Stimulated activated CD4-positive, alpha-beta T cell treated with anti-CD3 and anti-CD28 coated beads, Interleukin-15, amount 100 ng/mL, for 1 hour (primary cell): ENCODE measurements at places on chromosomes 4 and X.

DNA sequence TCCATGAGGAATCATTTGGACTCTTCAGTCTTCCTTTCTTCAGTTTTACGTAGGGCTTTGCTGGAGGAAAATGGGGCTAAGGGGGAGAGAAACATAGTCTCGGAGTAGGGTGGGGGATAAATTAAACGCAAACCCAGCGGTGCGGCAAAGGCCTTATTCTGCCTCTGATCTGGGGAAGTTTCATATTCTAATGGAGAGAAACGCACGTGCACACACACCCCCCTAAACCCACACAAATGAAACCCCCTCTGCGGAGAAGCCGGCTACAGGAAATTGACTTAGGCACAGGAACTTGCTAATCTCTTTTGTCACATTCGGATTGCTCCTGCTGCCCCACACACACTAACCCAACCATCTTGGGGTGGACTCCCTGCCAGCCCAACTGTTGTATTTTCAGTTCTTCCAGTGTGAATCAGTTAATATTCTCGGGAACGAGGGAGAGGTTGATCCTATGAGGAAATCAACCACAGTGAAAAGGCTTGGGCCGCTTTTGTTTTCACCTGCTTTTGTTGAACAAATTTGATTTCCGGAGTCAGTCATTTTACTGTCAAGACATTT is at the start of gene RHOH:
RHOH (plus strand) TSS at position 308 of the 558 bp plus-strand sequence. CDS start 46,356 bp downstream, outside the sequence.
- peak; percentile 52 for DNase-seq

DNA sequence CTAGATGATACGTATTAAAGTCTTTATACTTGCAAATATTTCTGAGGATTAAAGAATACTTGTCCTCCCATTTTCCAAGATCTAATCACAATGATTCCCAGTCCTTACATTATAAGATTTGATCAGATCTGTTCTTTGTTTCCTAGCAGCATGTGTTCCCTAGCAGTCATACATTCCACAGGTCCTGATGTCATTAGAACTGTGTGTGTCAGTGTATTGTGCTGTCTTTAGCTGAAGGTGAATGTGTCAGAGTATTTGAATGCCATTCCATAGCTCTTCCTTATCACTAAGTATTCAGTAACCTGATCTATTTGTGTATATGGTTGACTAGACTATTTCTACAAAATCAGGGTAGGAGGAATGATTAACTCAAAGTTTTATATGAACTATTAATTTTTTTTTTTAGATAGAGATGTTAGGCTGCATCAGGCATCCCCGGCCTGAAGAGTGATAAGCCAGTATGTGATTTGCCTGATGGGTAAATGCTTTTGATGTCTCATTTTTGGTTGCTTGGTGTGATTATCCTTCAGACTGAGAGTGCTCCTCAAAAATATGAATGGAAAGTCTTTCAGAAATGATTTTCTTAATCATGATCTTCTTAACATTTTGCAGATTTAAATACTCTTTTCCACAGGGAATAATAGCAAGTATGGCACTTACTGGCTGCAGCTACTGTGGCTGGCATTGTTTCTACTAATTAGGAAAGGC is 4.4 kb downstream of the ADGRL3 start:
- no peak for DNase-seq

GRCh38 chrX:110318664-110318968 is 731 bp upstream of the AMMECR1 start:
- no peak for DNase-seq

GRCh38 chr4:126513596-126513995 is 1119.2 kb upstream of the INTU start:
- no peak for DNase-seq

DNA sequence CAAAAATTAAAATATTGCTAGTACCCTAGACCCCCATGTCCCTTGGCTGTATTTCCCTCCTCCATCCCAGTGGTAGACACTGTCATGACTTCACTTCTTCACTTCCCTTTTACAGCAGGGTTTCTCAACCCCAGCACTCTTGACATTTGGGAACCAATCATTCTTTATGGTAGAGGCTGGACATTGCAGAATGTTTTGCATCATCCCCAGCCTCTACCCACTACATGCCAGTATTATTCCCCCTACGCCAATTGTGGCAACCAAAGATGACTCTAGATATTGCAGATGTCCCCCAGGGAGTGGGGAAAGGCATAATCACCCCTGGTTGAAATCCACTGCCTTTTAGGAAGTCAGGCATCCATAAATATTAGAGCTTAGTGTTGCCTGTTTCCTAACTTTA is 138.6 kb downstream of the AMELX start:
- DNase-seq = no peak
